ENCODE measurements at places on chromosomes 3 and 15.

DNA sequence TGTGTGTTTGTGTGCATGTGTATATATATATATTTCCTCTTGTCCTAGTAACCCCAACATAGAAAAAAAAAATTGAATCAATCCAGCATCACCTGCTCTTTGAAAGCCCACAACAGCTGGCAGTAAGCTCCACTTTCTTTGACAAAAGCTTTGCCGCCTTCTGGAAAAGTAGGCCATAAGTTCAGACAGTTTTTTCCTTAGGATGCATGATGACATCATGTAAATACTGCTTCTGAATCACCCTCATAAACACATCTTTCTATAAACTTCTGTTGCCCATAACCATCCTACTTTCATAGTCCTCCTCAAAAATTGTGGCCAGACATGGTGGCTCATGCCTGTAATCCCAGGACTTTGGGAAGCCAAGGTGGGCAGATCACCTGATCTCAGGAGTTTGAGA lies 67.4 kb downstream of the CSNK1G1 start:
- no peak for DNase-seq

GRCh38 chr3:67094774-67095173 lies 96.7 kb downstream of the KBTBD8 start:
- no peak for DNase-seq

DNA sequence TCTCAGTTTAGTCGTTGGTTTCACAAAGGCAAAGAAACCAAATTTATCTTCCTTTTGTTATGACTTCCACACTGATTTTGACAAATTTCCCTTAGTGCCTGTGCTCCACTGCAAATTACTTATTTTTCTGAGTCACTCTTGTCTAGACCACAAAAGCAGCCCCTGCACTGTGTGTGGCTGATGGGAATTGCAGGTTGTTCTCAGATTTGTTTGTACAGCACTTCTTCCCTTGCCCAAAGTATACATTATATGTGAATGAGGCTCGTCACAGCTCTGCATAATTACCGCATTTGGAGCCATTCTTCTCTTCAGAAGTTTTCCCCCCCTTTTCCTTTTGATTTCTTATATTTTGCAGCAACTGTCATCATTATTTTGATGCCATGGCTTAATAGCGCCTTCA lies 354.2 kb upstream of the IL12A start:
- no peak for DNase-seq

DNA sequence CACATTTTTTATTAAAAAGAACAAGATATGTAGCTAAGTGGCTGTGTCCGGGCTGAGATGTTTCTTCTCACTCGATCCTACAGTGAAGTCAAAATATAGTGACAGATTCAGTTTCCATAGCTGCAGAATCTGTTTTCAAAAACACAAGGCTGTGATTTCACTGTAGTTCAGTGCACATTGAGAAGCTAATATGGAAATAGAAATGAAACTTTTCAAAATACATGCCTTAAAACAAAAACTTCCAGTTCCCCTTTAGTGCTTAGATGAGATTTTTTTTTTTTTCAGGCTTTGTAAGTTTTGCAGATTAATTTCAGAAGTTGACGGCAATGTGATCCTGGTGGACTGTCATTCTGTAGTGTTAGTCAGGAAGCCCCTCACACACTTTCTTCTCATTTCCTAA lies 23.8 kb upstream of the TRAK1 start:
- DNase-seq, result no peak

DNA sequence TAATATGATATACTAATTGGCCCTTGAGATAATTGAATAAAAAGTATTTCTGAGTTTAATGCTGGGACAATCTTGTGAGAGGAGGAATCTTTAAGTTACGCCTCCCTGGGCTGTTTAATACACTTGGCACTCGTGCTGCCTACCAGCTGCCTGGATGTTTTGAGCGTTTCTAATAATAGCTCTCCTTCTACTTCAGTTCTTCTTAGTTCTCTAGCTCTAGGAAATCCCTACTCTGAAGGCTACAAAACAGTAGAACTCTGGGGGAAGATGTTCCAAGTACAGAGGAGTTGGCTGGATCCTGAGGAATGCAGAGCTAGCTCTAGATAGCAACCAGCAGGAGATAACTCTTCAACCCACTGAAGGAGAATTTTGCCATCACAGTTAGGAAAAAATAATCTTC lies 3.5 kb downstream of the NAALADL2 start:
- DNase-seq, result no peak

DNA sequence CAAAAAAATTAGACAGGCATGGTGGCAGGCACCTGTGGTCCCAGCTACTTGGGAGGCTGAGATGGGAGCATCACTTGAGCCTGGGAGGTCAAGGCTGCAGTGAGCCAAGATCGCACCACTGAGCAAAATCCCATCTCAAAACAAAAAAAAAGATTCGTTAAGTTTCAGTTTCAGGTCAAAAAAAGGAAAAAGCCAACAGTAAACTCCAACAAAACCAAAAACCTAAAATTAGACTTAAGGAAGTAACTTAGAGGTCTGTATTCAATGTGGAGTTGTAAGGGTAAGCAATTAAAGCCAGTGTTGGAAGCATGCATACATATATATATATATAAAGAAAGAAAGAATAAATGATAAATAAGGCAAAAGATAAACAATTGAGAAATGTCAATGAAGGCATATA lies 11.8 kb downstream of the KPNA1 start:
- no peak for DNase-seq

- no peak for DNase-seq
Observed at GRCh38 chr3:153260681-153261080, 98.7 kb downstream of the RAP2B start.

DNA sequence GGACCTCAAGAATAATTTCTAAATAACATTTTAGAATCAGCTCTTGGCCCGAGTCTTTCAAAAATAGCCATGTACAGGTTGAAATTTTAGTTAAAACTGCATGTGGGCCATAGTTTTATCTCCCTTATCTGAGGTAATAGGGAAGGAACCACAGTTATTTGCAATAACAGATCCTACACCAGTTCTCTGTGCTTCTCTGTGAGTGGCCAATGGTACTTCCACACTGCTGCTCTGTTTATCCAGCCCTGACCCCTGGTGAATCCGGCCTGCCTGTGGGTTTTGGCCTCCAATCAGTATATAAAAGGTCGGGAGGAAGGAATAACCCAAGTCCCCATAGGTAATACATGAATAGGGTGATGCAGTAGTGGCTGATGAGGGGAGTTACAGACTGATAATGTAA lies 48.0 kb upstream of the TNIK start:
- no peak for DNase-seq

GRCh38 chr15:57565311-57565710 lies 26.4 kb upstream of the MYZAP start:
- DNase-seq, result no peak

GRCh38 chr15:76127880-76128279 lies 68.1 kb downstream of the TMEM266 start:
- DNase-seq, result no peak

- DNase-seq, result no peak
Observed at GRCh38 chr3:20141316-20141715, 44.7 kb downstream of the SGO1 start.

GRCh38 chr15:62124176-62124972 lies 40.7 kb downstream of the C2CD4B start:
- no peak for DNase-seq

- DNase-seq, result no peak
Observed at GRCh38 chr15:66752078-66752477, 50.0 kb downstream of the SMAD6 start.

GRCh38 chr3:152083135-152083534 lies 185.6 kb upstream of the MBNL1 start:
- no peak for DNase-seq

DNA sequence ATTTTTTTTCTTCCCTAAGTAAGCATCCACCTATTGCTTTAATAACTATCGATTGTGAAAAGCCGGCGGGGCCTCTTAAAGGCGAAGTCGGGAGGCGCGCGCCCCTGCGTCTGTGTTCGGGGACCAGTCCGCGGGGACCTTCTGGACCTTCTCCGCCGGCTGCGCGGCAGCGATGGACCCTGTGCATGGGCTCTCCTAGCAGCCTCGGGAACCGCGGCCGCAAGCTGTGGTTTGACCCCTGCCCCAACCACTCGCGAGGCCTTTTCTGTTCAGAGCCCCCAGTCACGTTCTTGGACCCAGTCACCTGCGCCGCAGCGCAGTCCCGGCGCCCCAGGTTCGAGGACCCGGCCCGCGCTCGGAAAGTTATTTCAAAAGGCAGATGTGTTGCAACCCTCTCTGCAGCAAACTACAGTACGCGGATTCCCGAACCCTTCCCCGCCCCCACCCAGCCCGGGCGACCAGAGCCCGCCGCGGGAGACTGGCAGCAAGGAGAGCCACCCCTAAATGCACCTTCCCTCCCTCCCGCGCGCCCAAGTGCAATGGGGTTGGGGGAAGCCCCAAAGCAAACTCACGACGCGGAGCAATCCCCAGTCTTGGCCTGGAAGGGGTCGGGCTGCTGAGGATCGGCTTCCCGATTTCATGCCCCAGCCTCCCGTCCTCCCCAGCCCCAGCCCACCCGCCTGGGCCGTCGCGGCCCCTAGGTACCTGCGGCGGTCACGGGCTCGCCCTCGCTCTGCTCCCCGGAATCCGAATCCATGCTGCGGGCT lies 684 bp downstream of the TNFAIP8L3 start:
- no peak for DNase-seq

GRCh38 chr15:100187677-100188076 lies 154.1 kb downstream of the ADAMTS17 start:
- no peak for DNase-seq

- no peak for DNase-seq
Observed at GRCh38 chr3:112653209-112653871, 12.4 kb upstream of the CCDC80 start.

- no peak for DNase-seq
Observed at GRCh38 chr3:188321258-188321657, 167.3 kb downstream of the LPP start.

GRCh38 chr15:77664428-77664827 lies 31.7 kb upstream of the LINGO1 start:
- DNase-seq, result no peak

DNA sequence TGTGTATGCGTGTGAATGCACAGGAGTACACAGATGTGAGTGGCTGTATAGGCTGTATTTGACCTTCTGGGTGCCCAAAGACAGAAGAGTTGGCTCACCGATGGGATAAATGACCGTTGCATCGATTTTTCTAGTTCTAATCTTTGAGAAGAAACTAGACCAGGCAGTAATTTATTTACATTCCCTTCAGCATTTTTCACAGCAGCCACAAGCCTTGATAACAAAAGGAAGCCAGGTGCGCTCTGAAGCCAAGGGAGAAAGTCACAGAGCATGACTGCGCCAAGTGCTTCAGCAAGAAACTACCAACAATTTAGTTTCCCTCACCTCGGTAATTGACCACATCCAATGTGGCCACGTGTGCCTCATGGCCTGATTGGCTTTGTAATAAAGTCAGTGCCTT lies 5.9 kb upstream of the FAM3D start:
- no peak for DNase-seq

- DNase-seq, result no peak
Observed at GRCh38 chr15:81006124-81006523, 5.4 kb downstream of the TLNRD1 start.

GRCh38 chr15:38894243-38894948 lies 329.8 kb upstream of the RASGRP1 start:
- DNase-seq, result no peak

GRCh38 chr15:96347181-96348111 lies 16.9 kb downstream of the NR2F2 start:
- no peak for DNase-seq

DNA sequence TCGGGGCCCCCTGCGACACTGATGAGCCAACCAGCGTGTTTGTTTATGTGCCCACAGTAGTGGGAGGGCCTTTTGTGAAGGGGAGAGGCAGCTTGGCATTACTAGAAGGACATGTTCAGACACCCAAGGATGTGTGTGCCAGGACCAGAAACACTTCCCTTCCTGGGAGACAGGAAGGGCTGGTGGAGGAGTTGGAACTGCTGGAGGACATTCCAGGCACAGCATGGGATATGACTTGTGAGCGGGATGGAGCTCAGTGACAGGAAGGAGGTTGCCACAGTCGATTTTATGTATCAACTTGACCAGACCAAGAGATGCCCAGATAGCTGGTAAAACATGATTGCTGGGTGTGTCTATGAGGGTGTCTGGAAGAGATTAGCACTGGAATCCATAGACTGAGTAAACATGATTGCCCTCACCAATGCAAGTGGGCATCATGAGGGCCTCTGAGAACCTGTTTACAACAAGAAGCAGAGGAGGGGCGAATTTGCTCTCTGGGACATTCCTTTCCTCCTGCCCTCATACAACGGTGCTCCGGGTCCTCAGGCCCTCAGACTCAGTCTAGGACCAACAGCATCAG lies 106.4 kb upstream of the TLE3 start:
- DNase-seq, result no peak

DNA sequence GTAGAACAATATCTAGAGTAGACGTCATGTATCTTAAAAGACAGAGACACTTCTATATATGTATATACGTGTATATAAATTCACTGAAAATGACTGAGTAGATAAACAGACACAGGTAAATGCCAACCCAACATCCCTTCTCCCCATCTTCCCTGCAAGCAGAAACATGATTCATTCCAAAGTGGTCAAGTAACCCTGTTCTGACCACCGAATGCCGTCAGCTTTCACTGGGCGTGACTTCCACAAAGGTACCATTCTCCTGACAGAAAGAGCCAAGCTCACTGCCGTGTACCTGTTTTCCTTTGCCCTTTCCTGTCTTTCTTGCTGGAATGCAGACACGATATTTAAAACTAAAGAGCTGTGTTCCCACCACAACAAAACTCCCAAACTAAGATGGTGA lies 76.7 kb downstream of the TAFA4 start:
- DNase-seq, result no peak

DNA sequence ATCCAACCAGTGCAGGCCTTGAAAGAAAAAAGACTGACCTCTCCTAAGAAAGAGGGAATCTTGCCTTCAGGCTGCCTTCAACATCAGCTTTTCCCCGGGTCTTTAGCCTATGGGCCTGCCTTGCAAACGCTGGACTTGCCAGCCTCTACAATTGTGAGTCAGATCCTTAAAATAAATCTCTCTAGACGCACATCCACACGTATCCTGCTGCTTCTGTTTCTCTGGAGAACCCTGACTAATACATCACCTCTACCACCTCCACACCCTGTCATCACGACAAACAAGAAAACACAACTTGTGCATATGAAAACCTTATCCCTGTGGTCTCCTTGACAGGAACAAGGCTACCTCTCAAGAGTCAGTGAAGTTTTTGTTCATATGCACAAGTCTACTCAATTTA lies 11.8 kb downstream of the CYFIP1 start:
- DNase-seq, result no peak

DNA sequence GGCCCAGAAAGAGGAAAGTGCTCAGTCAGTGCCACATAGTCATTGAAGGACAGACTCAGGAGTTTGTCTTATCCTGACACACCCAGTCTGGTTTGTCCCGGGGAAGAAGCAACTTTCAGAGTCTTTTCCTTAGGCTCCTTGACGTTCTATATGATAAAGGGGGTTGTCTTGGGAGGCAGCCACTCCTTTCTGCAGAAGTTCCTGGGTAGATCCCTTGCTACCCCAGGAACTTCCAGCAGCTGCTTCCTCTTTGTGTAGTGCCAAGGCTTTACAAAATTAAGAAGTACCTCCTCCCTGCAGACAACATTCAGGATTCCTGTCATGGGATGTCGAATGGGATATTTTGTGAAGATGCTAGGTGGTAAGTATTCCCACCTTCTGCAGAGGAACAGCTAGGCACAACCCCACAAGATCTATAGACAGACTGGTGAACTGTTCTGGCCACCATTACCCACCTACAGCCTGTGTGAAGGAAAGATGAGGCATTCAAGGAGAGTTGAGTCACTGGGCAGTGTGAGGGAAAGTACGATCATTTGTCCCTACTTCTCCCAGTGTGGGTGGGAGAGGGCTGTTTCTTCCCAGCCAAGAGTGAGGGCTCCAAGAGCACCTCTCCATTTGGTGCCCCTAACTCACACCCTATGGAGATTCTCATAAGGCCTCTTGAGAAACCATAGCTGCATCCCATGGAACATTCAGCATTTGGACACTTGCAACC lies 11.3 kb downstream of the TMEM266 start:
- DNase-seq, result no peak

Data from stimulated activated CD8-positive, alpha-beta memory T cell treated with anti-CD3 and anti-CD28 coated beads, Interleukin-4, amount 100 ng/mL, for 4 hours (primary cell).